ENCODE measurements at places on chromosomes 12 and 14.

GRCh38 chr12:5488626-5488955, 56.7 kb downstream of the NTF3 start:
- no peak for DNase-seq

DNA sequence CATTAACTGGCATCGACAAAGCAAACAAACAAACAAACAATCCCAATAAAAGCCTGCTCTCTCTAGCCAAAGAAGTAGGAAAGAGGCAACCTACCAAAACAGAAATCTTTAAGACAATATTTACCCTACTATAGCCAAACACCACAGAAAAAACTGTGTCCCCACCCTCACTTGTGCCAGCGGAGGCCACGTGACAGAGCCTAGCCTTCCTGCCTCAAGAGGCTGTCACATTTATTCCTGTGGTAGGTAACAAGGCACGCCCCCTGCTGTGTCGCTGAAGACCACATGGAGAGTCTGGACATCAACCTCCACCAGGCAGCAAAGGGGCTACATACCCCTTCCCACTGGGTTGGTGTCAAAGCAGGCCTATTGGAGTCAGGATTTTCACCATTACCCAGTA, 148.1 kb downstream of the LMNTD1 start:
- DNase-seq, result no peak

- DNase-seq, result no peak
These were observed 50.8 kb downstream of the VCPKMT start for GRCh38 chr14:50065583-50065982.

DNA sequence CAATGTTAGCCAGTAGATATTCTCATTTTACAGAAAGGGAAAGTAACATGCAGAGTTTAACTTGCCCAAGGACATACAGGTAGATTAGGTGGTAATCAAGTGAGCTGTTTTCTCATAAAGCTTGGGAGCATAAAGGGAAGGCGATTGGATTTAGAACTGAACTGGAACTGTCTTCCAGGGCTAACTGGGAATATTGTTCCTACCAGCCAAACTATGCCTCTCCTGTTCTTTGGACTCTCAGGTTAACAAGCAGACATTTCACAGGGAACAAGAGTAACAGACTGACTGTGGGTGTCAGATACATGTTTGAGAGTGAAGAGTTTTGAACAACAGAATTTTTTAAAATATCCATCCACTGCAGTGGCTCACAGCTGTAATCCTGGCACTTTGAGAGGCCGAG, 15.6 kb downstream of the VCPKMT start:
- DNase-seq, result no peak

- DNase-seq, result no peak
These were observed 1.4 kb upstream of the PTPRQ start for GRCh38 chr12:80442426-80443222.

DNA sequence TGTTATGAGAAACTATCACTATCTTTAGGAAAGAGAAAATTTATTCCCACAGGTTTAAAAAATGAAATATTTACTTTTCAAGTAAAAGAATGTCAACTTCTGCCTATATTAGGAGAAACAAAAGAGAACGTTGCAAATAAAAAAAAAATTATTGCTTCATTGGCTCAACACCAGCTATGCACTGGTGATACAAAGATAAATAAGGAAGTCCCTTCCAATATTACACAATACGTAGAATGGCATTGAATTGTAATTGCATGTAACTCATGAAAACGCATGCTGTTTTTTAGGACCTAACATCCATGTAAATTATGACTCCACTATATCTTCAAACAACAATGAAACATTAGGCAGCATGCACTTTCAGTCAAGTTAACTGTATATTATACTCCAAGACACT, 56.4 kb upstream of the RERGL start:
- no peak for DNase-seq

- no peak for DNase-seq
These were observed 39.5 kb downstream of the VWF start for GRCh38 chr12:6084969-6085450.

GRCh38 chr12:123076604-123077297, 74.1 kb downstream of the PITPNM2 start:
- peak; percentile 72 for DNase-seq

All from CD4-positive, alpha-beta T cell treated with Interleukin-15 for 4 hours (primary cell).